Psoas muscle (tissue), 8 donors: ENCODE measurements at places on chromosomes 3 and 15. TPM values are rescaled to one million over a fixed set of nuclear protein-coding genes. Genes with fewer than 3 reads are reported as not detected.

- no peak for DNase-seq
Observed at GRCh38 chr15:79017953-79018352, 72.6 kb downstream of the RASGRF1 start.

DNA sequence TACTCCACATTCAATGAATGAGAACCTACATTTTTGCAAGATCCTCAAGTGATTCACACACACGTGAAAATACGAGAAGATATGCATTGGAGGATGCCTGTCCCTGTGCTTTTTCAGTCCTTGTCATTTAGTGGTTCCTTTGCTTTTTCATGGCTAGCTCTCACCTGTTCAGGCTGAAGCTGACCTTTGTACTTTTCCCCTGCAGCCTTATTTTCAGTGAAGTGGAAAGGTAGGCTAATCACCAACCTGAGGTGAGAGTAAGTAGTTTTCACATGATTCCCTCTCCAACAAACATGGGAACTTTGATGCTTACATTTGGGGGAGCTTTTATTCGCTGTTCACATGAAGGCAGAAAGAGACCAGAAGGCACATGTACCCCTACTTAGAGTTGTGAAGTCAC, 8.3 kb downstream of the ITPR1 start:
- no peak for DNase-seq

- DNase-seq = no peak
Observed at GRCh38 chr3:190892395-190892902, 30.0 kb upstream of the GMNC start.

DNA sequence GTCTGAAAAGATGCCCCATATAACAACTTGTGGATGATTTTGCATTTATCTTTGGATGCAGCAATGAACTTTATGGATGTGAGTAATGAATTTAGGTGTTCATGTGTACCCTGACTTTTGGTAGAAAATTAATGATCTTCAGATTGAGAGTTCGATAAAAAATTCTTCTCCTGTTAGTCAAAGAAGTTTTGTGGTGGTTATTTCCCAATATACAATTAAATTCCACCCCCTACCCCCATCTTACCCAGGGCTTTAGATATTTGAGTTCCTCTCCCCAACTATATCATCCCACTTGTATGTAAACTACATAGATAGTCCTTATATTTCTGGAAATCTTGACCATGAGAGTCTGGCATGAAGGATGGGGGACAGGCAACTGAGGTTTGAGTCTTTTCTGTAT, 126.1 kb upstream of the ALDH1A3 start:
- no peak for DNase-seq

The NEK4 gene
- 4.7 TPM for polyA plus RNA-seq

DNA sequence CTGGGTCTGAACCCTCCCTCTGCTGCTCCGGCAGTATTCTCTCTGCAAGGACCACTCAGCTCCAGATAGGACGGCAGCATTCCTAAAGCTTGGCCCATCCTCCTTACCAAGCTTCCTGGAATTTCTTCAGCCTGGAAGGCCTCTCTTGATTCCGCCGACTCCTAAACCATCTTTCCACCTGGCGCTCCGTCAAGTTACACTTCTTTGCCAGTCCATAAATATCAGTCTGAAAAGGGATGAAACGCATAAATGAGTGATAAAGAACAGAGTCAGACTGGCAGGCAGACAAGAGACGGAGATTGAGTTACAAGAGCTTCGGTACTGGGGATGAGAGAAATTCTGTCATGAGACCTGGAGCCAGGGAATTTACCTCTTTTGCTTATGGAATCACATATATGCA, 44.3 kb downstream of the CERS3 start:
- DNase-seq = no peak

- no peak for DNase-seq
Observed at GRCh38 chr15:76954744-76955143, 23.2 kb downstream of the RCN2 start.

GRCh38 chr15:45486317-45486716, 36.2 kb downstream of the SLC30A4 start:
- DNase-seq = no peak

- no peak for DNase-seq
Observed at GRCh38 chr3:58867621-58868020, 182.2 kb downstream of the CFAP20DC start.

The MB21D2 gene
- polyA plus RNA-seq = 0.76 TPM

GRCh38 chr3:139808201-139808600, 126.8 kb upstream of the CLSTN2 start:
- DNase-seq = no peak

DNA sequence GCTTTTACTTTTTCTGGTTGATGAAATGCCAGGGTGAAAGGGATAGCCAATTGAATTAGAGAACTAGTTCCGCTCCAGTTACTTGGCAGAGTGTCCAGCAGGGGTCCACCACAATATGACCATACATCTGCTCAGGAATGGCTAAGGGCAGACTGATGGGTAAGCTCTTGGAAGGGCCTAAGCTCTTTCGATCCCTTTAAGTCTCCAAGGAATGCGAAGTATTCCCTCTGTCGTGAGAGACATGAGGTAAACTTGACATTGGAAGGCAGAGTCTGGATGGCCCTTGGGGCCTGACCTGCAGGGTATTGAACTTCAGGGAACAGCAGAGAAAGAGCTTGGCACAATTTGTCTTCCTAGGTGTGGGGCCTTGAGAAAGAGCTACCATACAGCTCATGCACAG, 805.8 kb downstream of the PLOD2 start:
- no peak for DNase-seq

DNA sequence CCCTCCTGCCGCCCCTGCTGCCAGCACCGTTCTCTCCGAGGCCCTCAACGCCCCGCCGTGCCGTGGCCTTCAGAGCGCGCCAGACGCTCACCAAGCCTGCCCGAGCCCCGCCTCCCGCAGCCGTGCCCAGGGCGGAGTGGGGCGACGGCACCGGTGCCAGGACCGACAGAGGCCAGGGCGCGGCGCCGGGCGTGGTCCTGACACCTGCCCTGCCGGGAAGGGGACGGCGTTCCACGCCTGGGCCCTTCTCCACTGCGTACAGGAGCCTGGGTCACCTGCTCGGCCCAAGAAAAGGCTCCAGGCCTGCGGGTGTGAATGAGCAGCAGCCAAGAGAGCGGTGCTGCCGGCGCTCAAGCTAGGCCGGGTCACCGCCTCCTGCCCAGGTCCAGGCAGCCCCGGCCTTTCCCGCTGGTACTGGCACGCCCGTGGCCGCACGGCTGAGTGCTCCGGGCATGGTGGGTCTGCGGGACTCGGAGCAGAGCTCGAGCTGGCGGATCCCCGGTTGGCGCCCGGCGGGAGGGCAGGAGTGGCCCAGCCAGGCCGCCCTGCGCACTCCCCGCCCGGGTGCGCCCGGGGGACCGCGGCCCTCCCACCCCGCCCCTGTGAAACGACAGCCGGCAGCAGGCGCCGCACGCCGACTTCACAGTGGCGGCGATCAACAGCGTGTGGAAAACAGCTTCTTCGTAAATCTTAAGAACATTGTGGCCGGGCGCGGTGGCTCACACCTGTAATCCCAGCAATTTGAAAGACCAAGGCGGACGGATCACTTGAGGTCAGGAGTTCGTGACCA, 4.2 kb downstream of the OCA2 start:
- DNase-seq = no peak

GRCh38 chr15:75666823-75667501, 19.2 kb downstream of the SNX33 start:
- DNase-seq = peak; percentile 81

The CPB1 gene
- polyA plus RNA-seq = 0.59 TPM

DNA sequence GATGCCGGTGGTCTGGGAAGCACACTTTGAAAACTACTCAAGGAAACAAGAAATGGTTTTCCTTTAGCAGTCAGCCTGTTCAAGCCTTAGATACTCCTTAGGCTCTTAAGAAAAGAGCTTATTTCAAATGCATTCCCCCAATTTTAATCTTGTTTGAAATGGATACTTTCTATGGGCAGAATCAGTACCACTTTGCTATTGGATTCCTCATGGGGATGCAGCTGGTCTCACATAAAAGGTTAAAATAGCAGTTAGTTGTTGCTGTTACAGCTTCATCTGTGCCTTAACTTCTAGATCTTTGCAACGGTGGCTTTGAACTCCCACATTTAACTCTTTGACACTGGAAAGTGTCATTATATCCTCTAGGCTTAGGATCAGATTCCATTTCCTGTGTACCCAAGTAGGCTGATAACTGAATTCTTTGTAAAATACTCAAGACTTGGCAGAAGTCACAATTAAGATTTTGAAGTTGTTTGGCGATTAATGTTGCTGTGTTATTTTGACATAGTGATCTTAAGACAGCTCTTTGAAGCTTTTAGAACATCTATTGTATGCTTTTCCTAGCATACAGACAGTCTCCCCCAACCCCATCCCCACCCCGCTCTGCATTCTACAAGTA, 2.2 kb downstream of the THBS1 start:
- no peak for DNase-seq

DNA sequence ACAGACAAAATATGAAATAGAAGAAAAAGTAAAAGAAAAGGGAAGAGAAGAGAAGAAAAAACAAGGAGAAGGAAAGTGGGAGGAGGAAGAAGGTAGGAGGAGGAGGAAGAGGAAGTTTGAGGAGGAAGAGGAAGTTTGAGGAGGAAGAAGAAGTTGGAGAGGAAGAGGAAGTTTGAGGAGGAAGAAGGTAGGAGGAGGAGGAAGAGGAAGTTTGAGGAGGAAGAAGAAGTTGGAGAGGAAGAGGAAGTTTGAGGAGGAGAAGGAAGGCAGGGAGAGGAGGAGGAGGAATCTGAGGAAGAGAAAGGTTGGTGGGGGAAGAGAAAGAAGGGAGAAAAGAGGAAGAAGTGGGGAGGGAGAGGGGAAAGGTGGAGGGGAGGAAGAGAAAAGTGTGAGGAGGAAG, 169.2 kb upstream of the RORA start:
- DNase-seq = no peak

- no peak for DNase-seq
Observed at GRCh38 chr15:42275780-42276391, 2.7 kb upstream of the TMEM87A start.

The PIERCE2 gene
- 8.7 TPM for polyA plus RNA-seq

DNA sequence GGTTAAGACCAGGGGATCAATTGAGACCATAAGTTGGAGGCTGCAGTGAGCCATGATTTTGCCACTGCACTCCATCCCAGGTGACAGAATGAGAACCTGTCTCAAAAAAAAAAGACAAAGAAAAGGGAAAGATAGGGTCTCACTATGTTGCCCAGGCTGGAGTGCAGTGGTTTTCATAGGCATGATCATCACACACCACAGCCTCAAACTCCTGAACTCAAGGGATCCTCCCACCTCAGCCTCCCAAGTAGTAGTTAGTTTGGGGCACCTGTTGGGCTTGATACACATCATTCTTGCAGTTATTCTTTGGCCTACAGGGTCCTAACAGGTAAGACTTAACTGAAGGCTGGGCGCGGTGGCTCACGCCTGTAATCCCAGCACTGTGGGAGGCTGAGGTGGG, 42.1 kb downstream of the UBXN7 start:
- no peak for DNase-seq

GRCh38 chr3:102258666-102259227, 176.1 kb upstream of the ZPLD1 start:
- DNase-seq = no peak

GRCh38 chr3:147653367-147653923, 244.3 kb downstream of the ZIC1 start:
- DNase-seq = no peak

The DGKG gene
- 6.7 TPM for polyA plus RNA-seq

The VEPH1 gene
- polyA plus RNA-seq = 0.17 TPM

- no peak for DNase-seq
Observed at GRCh38 chr15:63340353-63340752, 41.3 kb downstream of the CA12 start.

The ATP13A4 gene
- not detected for polyA plus RNA-seq

GRCh38 chr15:93036951-93037819, 51.8 kb downstream of the RGMA start:
- DNase-seq = peak; percentile 86

GRCh38 chr3:51705276-51706020, 1.4 kb upstream of the GRM2 start:
- no peak for DNase-seq

GRCh38 chr15:43226436-43227305, 5.9 kb upstream of the EPB42 start:
- DNase-seq = no peak

DNA sequence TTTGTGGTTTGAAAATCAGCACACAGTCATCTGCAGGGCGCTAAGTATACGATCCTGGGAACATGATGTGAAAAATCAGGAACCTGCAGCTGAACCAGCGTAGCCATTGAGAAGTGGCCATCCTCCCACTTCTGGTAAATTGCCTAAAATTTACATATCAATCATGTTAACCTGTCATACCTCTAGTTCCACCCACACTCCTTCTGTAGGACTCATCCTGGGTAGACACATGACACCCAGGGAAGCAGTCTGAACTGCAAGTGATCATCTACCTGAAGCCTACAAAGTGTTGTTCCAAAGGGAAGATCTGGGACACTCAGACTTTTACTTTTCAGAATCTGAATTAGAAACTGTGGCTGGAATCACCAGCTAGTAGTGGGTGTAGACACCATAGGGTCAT, 5.5 kb upstream of the PSMD6 start:
- DNase-seq = no peak

The DLL4 gene
- 4.0 TPM for polyA plus RNA-seq

DNA sequence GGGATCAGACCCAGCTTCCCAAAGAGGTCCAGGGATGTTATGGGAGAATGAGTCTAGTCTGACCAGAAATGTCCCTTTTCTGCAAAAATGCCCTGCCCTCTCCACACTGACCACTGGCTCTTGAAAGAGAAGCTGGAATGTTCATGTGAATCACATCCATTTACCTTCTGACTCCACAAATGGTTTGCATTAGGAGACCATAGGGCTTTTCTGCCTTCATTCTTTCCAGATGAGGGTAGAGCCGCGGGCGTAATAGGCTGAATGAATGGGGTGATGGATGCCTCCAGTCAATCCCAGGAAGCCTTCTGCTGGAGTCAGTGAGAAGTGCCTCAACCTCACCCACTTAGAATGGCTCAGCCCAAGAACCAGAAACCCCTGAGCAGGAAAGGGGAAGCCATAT, 47.2 kb upstream of the IREB2 start:
- DNase-seq = no peak

DNA sequence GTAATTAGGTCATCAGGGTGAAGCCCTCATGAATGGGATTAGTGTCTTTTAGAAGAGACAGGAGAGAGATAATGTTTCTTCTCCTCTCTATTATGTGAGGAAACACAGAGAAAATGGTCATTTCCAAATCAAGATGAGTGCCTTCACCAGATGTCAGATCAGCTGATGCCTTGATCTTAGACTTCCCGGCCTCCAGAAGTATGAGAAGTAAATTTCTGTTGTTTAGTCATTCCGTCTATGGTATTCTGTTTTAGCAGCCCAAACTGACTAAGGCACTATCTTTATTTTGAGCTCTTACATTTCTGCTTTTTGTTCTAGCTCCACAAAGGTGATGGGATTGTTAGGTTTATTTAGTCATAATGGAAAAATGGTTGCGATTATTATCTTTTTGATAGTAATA, 273.2 kb upstream of the GADL1 start:
- no peak for DNase-seq

GRCh38 chr3:63328365-63328764, 50.3 kb downstream of the SYNPR start:
- no peak for DNase-seq

DNA sequence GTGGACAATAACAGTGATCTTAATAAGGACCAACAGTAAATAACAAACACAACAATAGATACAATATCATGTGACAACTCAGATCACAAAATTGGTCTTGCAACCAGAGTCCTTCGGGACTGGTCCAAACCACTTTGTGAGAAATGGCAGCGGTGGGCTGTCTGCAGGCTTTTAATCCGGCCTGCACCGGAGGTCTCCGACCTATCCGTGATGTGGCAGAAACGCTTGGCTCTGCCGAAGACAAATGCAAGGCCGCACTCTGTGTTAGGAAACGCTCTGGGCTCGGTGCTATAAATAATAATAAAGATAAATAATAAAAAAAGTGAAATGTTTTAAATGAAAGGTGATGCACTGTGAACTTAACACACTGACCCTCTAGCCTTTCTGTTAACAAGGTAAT, 810.6 kb upstream of the NR2F2 start:
- no peak for DNase-seq

The GOLGA8O gene
- 0.05 TPM for polyA plus RNA-seq

The NDN gene
- 28.0 TPM for polyA plus RNA-seq
